MCF 10A (cell line): ENCODE measurements at places on chromosomes 16 and 17. TPM values are rescaled to one million over a fixed set of nuclear protein-coding genes. Genes with fewer than 3 reads are reported as not detected.

The CSF3 gene
- 9.6 and 17.1 TPM in 2 replicates for total RNA-seq

The CHRNE gene
- total RNA-seq, result not detected in 2 replicates

GRCh38 chr17:51065466-51065865 lies 55.2 kb downstream of the SPAG9 start:
- DNase-seq, result no peak

GRCh38 chr16:261031-261691 lies 14.6 kb downstream of the RGS11 start:
- DNase-seq, result no peak

GRCh38 chr17:12492450-12492849 lies 173.2 kb upstream of the MYOCD start:
- DNase-seq, result no peak

- DNase-seq, result peak; percentile 54
Measured at GRCh38 chr16:58020628-58021521, 4.7 kb upstream of the MMP15 start.
